Stimulated activated CD4-positive, alpha-beta T cell treated with anti-CD3 and anti-CD28 coated beads, Interleukin-4, amount 100 ng/mL, for 1 hour (primary cell): ENCODE measurements at places on chromosomes 6 and 20.

- DNase-seq: no peak
Measured at GRCh38 chr6:151073701-151074100, 166.1 kb upstream of the AKAP12 start.

DNA sequence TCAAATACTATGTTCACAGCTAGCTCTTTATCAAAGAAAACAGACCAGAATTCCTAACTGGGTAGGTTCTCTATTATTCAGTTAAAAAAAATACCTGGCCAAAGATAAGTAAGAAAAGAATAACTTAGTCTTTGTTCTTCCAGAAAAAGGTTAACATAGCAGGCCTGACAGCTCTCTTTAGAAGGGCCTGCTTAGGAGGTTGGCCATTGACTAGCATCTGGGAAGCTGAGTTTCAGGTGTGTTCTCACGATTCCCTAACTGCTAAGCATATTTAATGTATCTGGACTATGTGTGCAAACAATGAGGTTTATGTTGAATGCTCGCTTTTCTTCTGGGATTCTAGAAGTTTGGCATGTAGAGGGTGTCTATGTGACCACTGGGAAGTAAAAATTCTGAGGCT, 618.9 kb downstream of the HACE1 start:
- no peak for DNase-seq

DNA sequence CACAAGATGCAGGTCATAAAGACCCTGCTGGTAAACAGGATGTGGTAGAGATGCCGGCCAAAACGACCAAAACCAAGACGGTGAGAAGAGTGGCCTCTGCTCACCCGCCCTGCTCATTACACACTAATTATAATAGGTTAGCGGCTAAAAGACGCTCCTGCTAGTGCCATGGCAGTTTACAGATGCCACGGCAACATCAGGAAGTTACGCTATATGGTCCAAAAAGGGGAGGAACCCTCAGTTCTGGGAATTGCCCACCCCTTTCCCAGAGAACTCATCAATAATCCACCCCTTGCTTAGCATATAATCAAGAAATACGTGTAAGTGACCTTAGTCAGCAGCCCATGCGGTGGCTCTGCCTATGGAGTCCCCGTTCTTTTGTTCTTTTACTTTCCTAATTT, 17.6 kb downstream of the BHLHE23 start:
- no peak for DNase-seq

GRCh38 chr20:44790638-44791393, 19.5 kb downstream of the RIMS4 start:
- DNase-seq: no peak

DNA sequence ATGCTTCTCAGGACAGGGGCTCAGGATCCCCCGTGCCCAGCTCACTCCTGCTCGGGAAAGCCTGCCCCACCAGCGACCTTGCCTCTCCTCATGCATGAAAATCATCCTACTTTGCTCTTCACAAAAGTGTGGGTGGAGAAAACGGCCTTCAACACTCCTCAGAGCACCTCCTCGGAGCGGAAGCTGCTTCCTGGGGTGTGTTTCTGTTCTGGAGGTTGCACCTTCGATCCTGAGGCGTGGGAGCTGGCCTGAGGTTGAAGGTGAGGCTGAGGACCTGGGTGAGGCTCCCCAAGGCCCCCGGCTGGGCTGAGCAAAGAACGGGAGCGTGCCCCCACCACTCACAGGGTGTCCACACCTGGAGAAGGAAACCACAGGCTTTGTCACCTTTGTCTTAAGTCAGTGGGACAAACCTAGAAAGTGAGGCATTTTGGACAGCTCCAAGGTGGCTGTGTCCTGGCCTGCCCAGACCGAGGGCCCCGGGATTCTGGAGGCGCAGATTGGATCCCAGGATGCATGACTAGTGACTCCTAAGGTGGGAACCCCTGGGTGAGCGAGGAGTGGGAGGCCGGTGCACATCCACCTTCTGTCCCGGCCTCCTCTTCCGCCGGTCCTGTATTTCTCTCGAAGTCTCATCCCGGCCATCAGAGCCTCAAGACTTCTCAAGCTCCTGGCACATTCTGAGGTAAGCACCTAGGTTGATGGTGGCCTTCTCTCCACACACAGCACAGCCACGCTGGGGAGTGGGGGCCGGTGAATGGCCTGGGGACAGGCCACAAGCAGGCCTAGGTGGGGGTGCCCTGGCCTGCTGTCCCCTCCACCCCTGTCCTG, 104.7 kb downstream of the TMEM242 start:
- DNase-seq: no peak

GRCh38 chr6:148323344-148323743, 19.3 kb upstream of the SASH1 start:
- no peak for DNase-seq

DNA sequence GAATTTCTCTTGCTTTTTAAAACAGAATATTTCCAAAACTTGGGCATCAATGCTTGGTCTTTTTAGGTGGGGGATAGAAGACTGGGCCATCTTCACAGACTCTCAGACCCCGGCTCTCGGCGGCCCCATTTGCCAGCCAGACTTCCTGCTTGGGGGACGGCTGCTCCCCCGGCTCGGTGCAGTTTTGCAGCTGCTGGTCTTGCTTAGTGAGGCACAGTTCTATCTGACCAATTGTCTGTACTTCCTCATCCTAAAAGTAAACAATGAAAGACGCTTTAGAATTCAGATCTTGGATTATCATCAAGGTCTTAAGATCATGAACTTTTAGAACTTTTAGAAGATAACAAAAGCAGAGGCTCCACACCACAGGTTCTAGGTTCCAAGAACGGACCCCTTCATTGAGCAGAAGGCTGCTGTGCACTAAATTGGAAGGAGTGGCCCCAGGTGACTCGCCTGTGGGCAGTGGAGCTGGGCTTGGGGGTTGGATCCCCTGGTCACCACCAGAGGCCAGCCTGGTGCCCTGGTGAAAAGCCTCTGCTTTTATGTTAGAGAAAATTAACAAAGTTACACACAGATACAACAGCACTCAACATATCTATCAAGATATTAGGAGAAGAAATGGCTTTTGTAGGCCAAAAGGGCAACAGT, 26.7 kb downstream of the RNASET2 start:
- no peak for DNase-seq

GRCh38 chr6:90495216-90495817, 91.6 kb downstream of the MAP3K7 start:
- no peak for DNase-seq

- peak; percentile 18 for DNase-seq
Measured at GRCh38 chr6:159762681-159763293, 942 bp downstream of the ACAT2 start.

GRCh38 chr6:110348961-110349690, 9.0 kb downstream of the METTL24 start:
- no peak for DNase-seq

- no peak for DNase-seq
Measured at GRCh38 chr6:3088446-3088845, 20.2 kb downstream of the RIPK1 start.

GRCh38 chr6:23910420-23910819, 215.6 kb upstream of the NRSN1 start:
- DNase-seq: no peak

- no peak for DNase-seq
Measured at GRCh38 chr6:27617700-27618689, 145.1 kb upstream of the ZNF184 start.

DNA sequence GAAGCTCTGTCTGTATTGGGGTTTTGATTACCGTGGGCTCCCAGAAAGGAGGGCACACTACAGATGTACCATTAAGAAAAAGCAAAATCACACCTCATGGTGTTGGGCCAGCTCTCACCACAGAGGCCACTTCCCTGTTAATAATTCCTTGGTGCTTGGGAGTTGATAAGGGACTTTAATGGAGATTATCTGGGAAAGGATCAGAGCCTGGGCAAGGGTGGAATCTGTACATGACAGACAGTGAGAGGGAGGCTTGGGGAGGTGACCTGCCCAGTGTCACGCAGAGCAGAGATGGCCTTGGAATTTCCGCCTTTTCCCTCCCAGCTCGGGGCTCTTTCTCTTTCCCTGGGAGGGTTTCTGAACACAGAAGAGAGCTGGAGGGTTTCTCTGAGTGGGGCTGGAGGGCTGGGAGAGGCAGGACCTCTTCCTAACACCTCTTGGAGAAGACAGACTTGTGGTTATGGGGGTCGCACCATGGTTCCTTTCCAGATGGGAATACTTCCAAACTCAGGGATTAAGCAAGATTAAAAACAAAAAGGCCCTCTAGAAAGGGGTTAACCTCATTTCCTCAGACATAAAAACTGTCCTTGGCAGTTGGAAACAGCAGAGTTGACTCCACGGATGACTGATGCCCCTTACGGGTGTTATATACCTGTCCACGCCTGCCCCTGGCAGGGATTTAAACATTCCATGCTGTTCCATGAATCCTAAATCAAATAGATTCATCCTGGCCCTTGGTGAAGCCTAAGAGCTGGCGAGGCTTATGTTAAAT, 16.8 kb upstream of the KCNK16 start:
- DNase-seq: no peak

DNA sequence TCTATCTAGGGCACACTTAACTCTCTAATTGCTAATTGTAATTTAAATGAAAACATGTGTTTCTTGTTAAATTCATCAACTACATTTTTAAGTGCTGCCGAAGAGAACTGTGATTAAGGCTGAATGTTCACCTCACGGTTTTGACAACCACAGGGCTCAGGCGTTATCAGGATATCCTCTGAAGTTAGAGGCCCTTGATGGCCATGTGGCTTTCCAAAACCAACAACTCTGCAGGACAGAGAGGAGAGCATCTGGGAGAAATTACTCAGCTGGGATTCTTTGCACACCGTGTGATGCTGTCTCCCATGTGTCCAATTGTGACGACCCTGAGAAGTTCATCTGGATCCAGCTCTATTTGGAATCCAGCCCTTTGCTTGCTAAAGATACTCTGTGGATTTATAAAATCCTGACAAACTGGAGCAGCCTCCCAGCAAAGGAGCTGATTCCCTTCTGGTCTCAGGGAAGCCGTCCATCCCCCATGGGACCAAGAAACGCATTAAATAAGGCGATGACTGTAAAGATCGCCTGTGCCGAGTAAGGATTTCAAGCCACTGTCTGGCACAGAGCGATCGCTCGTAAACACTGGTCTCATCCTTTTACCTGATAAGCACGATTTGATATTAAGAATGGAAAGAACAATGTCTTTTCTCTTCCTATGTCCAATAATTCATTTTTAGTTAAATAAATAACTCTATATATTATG, 401.1 kb downstream of the CD83 start:
- DNase-seq: no peak

- DNase-seq: peak; percentile 85
Measured at GRCh38 chr20:1776681-1777475, 118.3 kb upstream of the SIRPA start.

GRCh38 chr20:25553819-25554296, 31.5 kb downstream of the NINL start:
- DNase-seq: no peak

GRCh38 chr6:17938901-17939300, 48.5 kb downstream of the KIF13A start:
- no peak for DNase-seq

DNA sequence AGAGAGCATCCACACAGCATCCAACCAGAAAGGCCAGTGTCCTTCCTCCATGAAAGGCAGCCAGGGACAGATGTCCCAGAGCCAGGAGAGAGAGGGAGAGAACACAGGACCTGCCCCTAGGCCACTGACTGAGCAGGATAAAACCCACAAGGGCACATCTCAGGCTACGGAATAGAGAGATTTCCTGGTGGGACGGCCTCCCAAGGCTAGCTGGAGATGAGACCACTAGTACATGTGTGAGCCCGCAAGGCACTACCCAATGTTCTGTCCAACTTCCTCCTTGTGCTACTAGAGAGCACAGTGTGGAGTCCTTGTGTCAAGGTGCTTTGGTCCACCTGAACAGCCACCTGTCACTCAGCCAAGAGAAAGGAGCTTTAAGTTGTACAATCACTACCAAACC, 44.2 kb downstream of the PLCG1 start:
- DNase-seq: no peak

DNA sequence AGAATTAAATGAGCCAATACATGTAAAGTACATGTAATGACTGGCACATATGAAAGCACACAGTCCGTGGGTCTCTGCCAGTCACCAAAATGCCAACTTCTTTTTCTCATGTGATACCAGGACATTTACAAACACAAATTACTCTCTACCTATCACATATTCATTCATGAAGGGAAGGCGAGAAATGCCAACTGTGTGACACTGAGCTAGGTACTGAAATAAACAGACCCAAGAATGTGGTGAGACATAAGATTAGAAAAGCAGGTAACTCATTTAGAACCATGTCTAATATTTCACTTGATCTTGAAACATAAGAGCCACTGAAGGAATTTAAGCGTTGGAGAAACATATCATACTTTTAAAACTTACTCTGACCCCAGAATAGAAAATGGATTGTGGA, 41.4 kb downstream of the HBS1L start:
- DNase-seq: no peak

DNA sequence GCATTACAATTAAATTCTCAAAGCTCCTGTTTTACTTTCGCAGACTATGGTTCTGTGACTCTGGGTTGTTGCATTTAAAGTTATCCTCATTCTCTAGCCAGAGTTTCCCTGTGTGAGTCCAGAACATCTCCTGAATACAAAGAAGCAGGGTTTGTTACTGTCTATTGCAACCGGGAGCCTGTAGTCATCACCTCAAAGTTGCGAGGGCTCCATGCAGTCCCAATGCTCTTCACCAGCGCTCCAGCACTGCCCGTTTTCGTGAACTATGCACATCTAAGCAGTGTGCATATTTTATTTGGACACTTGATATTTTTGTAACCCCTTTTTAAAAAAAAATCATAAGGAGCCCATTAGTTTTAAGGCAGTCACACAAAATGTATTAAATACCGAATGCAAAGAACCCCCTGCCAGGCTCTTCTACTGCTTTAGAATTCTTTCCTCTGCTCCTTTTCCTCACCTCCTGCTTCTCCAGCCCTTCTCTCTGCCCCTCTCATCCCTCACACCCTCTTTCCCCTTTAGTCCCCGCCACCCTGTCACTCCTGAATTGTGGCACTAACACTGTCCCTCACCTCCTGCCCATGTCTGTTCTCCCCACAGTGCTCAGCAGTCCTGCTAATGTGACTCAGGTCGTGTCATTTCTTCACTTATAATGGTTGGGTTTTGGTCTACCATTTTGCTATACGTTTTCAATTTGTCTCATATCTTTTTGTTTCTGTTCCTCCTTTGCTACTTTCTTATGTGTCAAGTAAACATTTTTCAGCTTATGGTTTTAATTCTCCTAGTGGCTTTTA, 1.1 kb upstream of the HLA-C start:
- DNase-seq: no peak

DNA sequence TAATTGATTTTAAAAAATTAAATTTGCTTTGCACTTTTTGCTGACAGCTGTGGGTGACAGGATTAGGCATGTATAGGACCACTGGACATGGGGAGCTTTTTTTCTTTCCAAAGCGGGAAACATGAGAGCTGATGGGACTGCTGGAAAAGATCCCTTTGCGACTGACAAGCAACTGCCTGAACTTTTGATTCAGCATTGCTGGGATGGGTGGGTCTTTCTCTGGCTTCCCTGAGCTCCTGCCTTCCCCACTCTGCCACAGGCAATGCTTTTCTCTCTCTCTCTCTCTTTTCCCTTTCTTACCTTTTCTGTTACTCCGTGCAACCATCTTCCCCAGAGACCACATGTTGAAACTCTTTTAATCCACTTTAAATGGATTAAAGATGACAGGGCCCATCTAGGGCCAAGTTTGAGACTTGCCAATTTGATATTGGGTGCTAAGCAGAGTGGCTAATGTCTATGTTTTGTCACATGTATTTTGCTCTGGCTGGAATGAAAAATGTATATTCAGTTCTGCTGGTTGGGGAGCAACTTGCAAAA, 33.5 kb upstream of the TPD52L1 start:
- DNase-seq: no peak
